Brain pericyte (primary cell): ENCODE measurements at places on chromosomes 3 and 15.

DNA sequence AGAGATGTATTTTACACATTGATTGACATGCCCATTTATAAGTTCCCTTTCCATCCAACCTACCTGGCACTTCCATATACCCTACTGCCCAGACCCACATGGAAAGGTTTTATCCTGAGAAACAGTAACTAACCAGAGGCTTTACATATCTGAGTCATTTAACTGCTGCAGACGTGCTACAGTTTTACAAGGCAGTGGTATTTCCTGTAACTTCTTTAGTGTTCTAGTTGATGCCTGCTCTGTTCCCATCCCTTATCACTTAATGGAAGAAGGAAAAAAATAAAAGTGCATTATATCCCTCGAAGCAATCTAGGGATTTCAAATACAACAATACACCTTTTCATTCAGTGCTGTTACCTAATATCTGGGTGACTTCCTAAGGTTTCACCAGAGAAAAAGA, 107.1 kb downstream of the TMCO5A start:
- no peak for DNase-seq

DNA sequence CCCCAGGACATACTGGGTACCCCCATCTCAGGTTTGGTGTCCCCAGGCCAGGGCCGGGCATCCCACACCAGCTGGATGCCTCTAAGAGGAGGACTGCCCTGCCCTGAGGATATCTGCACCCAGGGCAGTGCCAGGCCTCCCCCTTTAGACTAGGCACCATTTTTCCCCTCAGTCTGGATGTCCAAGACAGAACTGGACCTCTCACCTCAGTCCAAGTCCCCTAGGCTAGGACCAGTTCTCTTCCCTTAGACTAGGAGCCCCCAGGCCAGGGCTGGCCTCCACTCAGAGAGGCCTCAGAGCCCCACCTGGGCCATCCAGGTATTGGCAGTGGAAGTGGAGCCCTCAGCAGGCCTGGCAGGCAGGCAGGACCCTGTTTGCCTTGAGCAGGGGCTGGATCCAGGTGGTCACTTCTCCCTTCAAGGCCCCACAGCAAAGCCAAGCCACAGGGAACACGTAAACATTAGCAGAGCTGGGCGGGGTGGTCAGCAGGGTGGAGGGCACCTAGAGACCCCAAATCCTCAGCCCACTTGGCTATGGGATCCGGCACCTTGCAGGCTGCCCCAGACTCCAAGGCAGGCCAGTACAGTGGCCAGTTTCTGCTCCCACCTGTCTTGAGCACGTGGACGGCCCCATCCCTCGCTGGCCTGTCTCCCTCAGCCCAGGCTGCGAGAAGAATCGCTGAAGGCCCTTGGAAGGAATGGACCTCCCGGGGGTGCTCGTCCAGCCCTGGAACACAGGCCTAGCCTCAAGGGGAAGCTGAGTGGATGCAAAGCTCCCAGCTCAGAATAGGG, 28.3 kb downstream of the PTH1R start:
- no peak for DNase-seq

GRCh38 chr15:71782422-71783165, 27.8 kb upstream of the NR2E3 start:
- no peak for DNase-seq

GRCh38 chr3:182063742-182064141, 352.0 kb downstream of the SOX2 start:
- DNase-seq: no peak

- peak; percentile 50 for DNase-seq
Observed at GRCh38 chr3:136075218-136075808, 109.8 kb downstream of the PPP2R3A start.

DNA sequence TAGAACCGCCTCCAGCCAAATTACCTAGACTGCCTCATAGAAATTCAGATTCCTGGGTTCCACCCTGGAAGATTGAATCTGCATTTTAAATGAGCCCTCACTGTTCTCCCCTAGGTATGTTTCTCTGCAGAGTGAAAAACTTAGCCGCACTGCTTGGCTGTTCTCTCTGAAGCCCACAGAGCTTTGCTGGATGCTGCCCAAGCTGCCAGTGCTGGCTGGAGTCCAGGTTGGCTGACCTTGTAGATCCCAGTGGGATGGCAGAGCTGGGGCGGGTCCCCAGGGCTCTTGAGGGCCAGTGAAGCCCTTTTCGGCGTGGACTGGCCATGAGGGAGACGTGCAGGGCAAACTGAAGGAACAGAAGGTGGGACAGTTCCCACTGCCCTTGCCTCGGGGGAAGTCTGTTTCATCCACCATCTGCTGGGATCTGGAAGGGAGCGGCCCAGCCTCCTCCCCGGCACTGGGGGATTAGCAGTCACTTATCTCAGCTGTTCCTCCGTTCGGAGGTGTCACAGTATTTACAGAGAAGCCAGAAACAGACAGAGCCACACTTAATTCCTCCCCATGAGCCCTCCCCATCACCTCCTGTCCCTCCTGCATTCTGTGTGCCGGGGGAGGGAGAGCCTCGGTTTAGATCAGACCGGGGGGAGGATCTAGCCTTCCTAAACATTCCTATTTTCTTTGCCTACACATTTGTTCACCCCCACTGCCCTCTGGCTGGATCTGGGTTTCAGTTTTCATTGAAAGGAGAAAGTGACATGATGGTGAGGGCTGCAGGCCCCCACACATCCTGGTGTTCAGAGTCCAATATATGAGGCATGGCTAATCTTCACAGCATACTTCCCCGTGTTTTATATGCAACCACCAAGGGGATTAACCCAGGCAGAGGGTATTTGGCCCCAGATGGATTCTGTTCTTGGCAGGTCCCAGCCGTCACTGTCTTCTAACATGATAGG, 4.1 kb upstream of the ACTC1 start:
- no peak for DNase-seq

DNA sequence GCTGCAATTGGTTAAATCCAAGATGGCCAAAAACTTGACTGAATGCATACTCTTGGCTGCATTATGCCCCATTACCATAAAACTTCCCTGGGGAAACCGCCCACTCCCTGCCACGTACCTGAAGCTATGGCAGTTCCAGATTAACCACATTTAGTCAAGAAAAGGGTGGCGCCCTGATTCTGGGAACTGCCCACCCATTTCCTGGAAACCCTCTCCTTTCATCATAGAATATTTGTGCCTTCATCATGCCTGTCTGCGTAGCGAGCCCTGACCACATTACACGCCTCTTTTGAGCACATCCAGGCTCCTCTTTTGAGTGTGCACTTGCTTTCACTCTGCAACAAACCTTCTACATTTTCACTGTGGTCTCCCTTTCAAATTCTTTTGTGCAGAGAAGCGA, 5.2 kb downstream of the LINS1 start:
- no peak for DNase-seq

DNA sequence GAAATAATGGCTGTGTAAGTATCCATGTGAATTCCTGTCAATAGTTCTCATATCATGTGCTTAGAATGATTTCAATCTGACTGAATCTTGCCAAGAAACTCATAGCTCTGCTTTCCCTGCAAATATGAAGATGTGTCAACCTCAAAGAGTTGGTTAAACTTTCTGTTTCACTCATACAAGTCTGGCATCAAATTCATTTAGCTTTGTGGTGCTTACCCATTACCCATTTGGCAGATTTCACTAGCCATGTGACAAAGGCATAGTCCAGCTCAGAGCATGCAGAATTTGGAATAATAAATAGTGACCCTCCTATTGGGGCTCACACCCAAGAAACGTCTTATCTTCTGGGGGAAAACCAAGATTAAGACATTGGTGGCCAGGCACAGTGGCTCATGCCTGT, 256.6 kb upstream of the TPRG1 start:
- DNase-seq: no peak

DNA sequence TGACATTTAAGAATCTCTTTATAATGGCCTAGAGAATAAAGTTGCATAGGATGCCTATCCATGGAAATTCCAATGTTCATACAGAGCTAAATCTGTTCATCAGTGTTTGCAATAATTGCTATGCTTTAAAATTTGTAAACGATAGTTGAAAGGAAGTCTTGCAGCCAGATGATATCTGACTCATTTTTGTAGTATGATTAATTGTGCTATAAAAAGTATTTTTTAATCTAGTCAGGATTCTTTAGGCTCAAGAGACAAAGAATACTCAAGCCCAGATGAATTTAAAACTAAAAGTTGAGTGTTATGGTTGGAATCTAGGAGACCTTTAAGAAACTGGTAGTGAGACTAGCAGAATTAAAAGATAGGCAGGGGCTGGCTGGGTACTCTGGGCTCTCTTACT, 50.5 kb downstream of the SUCNR1 start:
- no peak for DNase-seq

- DNase-seq: no peak
Observed at GRCh38 chr3:105911496-105911895, 42.7 kb upstream of the CBLB start.

DNA sequence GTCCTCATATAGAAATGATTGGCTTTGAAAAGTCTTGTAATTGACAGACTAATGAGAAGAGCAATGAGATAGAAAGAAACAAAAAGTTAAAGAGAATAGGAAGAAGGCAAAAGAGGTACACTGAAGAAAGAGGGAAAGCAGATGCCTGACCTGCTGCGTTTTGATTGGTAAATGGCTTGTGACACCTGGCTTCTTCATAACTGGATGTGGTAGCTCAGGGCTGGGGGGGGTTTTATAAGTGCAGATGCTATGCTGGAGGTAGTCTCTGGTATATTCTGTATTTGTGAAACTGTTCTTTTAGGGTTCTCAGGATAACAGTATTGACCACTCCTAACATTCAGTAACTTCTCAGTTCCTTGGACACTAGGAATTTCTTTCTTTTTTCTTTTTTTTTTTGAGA, 1.4 kb downstream of the STARD9 start:
- DNase-seq: no peak

GRCh38 chr3:72421126-72421525, 427.1 kb downstream of the SHQ1 start:
- no peak for DNase-seq

DNA sequence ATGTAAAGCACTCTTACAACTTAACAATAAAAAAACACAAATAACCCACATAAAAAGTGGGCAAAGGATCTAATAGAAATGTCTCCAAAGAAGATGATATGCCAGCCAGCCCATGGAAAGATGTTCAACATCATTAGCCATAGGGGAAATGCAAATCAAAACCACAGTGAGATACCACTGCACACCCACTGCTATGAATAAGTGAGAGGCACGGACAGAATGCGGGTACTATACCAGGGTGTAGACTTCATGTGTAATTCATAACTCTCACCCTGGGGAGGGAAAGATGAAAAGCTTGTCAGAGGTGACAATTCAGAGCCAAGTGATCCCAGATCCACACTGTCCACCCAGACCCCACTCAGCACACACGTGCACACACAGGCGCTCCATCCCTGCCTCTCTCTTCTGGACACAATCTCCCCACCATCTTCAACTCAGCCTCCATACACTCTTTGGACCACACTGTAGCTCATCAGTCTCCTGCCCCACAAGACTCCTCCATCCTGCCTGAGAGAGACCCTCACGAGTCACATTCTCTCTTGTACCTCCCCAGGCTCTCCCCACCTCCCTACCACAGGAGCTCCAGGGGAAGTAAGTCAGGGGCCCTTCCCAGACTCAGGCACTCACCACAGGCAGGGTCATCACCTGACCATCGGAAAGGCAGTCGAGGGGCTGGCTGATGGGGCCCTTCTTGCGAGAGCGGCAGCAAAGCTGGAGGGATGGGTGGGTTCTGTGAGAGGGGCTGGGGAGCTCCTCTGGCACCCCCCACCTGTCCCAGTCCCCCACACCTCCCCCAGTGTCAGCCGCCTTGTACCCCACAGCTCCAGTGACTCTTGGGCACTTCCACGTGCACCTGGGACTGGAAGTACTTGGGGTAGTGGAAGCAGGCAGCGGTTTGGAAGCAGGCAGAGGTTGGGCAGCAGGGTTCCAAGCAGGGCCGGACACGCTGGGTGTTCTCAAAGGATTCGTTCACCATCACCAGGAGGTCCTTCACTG, 21.3 kb downstream of the PLA2G4E start:
- DNase-seq: no peak

DNA sequence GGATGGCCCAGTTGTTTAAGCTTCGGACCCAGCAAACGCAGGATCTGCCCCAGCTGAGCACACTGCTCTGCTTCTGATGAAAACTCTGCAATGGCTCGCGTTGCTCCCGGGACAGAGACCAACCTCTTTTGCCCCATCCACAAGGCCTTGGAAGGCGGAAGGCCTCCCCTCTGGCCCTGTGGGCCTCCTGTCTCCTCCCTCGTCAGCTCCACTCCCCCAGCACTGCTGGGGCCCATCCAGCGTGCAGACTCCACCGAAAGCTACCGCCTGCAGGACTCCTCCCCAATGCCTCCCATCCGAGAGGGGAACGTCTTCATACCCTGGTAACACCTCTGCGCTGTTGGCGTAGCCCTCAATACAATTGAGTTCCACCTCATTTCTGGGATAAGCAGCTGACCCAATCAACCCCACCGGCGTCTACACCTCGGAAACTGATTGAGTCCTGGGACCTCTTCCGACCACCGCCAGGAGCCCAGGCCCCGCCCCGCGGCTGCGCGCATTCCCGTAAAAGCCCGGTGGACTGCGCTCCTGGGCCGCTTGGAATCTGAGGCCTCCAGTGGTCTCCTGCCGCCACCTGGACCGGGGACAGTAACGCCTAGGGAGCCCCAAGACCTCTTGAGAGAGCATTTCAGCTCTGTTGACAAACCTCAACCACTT, at the start of gene PRR23E:
PRR23E (plus strand) TSS at position 556 of the 657 bp plus-strand sequence. CDS start 3,555 bp downstream, outside the sequence.
- DNase-seq: no peak

DNA sequence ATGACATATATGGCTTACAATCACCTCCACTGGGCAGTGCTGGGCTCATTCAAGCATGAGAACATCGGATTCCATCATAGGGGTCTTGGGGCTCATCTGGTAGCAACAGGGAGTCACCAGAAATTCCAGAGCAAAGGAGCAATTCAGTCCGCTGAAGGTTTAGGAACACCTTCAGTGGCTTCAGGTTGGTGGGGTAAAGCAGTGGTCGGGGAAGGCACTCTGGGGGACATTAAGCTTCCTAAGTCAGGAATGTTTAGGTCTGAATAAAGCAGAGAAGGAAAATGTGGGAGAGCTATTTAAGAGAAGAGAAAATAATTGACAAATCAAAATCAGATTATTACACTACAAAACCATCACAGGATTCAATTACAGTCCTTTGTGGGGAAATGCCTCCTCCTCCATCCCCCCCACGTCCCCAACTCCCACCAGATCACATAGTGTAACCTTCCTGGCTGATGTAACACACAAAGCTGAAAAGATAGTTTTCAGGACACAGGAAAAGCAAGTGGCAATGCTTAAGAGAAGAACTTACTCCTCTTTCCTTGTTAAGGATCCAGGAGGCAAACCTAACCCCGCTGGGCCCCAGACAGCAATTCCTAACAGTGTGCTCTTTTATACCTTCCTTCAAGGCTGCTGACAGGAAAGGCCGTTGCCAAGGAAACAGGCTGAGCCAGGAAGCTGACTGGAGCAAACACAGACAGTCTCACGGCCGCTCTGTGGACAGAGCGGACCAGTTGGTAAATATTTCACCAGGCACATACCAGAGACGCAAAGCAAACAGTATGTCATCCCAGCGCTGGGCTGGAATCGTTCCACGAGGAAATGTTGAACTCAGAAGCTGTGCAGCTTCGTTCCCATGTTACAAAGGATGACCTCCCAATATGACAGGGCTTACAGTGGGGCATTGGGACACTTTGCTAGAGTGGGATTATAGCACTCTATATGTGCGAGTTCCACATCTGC, 57.5 kb upstream of the LMCD1 start:
- DNase-seq: peak; percentile 82
